ENCODE measurements at places on chromosomes 4 and X.

DNA sequence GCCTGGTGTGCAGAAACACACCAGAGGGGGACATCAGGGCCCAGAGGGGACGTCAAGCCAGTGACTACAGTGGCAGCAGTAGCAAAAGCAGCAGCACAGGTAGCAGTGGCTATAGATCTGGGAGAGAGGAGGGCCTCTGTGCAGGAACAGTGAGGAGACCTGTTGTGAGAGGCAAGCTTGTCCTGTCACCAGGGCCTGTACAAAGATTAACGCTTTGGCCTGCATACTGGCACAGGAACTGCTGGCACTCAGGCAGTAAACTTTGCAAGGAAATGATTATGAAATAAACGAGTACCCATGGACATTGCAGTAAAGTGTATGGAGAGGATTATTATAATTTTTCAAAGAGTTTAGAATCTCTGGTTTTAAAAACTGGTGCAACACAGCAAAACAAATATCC, 5.5 kb upstream of the PHF8 start:
- DNase-seq = no peak

- DNase-seq = no peak
Measured at GRCh38 chr4:103773691-103774231, 54.0 kb upstream of the TACR3 start.

- no peak for DNase-seq
Measured at GRCh38 chrX:25998687-25999086, 139.5 kb upstream of the MAGEB18 start.

GRCh38 chr4:88191404-88191803, 33.0 kb upstream of the ABCG2 start:
- DNase-seq = no peak

DNA sequence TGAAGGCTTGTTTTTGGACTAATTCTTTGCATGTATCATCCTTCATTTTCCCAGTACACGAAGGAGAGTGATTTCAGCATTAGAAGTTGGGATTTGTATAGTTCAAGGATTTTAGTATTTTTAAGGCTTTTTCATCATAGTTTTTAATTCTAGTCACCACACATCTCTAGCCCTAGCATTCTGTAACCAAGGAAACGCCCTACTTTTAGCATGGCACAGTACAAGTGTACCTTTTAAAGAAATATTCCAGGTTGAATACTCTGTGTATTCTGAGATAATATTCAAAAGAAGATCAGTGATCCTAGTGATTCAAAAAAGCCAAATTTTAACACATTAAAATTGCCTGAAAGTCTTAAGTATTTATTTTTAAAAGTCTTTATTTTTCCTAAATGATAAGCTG, 150.5 kb downstream of the RAP1GDS1 start:
- no peak for DNase-seq
